ENCODE measurements at places on chromosomes 12 and 14.
A peak's percentile ranks its signal among the peaks of the same experiment; 100 is the strongest.

DNA sequence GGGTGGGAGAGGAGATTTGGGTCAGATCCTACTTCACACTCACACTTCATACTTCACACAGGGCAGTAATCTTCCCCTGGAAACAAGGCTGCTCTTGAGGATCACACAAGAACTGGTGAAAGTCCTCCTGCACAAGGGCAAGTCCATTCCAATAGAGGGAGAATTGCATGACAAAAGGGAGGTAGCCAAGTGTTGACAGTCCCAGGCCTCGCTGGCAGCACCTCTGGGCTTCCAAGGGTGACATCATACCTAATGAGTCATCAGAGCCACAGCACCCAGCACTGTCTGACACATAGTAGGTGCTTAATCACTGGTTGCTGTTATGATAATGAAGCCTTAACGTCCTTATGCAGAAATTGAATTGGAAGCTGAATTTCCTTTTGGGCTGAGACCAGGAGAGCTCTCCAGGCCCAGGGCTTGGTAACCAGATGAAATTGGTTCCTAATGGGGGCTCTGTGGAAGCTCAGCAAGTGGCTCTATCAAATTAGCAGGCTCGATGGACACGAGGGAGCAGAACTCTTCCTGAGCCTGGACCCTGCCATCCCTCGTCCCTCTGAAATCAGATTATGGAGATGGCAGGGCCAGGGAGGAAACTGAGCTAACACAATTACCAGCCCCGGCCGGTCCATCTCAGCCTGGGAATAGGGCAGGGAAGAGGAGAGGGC lies 58.8 kb upstream of the ACTN1 start:
- no peak for DNase-seq

DNA sequence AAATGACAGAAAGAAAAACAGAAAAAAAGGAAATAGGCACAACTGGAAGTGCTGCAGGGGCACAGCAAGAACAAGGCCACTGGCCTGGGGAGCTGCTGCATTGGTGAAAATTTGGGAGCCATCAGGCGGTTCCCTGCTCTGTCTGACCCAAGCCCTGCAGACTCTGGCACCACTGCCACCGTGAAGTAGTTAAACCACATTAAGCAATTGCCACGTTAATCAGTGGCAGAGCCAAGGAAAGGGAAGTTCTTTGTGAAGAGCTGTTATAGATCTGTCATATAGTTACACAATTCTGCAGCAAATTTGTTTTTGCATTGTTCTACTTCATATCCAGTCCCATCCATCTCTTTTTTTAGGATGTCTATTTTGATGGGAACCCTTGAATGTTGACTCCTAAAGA lies 915.3 kb downstream of the FSCB start:
- no peak for DNase-seq

DNA sequence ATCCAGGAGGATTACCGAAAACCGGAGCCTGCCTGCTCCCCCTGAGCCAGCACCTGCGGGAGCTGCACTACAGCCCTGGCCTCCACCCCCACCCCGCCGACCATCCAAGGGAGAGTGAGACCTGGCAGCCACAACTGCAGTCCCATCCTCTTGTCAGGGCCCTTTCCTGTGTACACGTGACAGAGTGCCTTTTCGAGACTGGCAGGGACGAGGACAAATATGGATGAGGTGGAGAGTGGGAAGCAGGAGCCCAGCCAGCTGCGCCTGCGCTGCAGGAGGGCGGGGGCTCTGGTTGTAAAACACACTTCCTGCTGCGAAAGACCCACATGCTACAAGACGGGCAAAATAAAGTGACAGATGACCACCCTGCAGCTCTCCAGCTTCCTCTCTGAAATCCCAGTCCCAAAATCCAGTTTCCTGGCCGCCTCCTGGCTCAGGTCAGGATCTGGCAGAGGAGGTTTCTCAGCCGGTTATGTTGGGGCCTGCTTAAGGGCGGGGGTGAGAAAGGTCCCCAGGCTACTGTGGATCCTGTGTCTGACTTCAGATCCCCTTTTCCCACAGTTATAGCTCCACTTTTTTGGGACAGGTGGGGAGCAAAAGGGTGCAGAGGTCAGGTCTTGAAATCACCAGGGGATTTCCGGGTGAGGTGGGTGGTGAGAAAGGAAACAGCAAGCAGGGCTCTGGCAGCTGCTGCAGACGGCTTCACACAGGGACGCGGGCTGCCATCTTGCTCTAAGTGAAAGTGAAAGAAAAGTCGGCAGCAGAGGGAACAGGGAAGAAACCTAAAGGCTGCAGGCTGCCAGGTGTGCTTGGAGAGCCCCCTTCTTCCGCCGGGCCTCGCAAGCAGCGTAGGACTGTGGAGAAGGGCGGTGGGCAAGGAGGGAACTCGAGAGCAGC lies at the start of gene TAPBPL:
Gene TAPBPL (plus strand): TSS at position 695 of the 897 bp plus-strand sequence. CDS start 207 bp downstream, outside the sequence.
- DNase-seq, result peak; percentile 91

DNA sequence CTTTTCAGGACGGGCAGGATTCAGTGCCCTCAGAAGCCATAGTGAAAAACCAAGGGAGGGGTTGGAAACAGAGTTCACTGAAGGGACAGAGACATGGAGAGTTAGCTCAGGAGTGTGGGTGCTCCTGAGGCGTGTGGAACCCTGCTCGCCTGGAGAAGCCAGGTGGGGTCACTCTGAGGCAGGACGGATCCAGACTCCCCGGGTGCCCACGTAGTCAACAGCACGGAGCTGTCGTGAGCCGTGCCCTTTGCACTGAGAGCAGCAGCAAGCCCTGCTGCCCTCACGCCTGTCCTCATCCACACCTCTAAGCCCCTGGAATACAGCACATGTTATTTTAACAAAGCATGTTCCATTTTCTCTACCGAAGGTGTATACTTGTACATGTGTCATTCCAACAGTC lies 114.7 kb downstream of the FBXL14 start:
- DNase-seq, result no peak

GRCh38 chr12:26705851-26706250 lies 127.1 kb downstream of the ITPR2 start:
- DNase-seq, result no peak

GRCh38 chr12:74890237-74890599 lies 319.4 kb downstream of the KCNC2 start:
- no peak for DNase-seq

DNA sequence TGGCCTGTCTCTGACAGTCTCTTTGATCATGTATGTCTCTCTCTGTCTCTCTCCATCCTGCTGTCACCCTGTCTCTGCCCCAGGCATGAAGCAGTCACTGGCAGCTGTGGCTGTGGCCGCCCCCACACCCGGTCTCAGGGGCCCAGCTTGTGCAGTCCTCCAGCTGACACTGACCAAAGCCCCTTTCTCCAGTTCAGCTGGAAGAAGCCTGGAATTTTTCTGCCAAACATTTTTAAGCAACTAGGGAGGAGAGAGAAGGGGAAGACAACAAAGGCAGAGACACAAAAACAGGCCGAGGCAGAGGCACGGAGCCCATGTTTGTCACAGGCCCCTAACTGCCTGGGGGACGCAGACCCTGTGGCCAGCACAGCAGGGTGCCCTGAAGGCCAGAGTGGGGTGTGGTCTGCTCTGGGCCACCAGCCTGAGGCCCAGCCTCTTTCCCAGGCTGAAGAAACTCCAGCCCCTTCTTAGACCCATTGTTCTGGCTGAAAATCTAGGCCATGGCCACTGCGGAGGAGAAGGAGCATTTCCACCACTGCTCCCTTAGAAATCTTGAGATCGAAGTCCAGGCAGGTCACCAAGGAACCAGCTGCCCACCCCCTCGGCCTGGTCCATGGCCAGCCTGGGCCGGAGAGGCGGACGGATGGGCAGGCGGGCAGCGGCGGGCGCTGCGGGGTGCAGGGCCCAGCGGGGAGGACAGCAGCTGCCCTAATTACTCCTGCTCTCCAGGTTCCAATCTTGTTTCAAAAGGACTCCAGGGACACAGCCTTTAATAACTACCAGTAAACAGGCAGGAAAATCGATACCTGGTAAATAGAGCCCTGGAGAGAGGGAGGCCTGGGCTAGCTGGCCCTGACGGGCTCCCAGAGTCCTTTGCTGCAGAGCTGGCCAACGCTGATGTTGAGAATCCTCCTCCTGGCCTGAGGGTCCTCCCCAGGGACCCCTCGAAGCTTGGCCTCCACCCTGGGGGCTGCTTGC lies 14.9 kb downstream of the DTX1 start:
- DNase-seq, result no peak

DNA sequence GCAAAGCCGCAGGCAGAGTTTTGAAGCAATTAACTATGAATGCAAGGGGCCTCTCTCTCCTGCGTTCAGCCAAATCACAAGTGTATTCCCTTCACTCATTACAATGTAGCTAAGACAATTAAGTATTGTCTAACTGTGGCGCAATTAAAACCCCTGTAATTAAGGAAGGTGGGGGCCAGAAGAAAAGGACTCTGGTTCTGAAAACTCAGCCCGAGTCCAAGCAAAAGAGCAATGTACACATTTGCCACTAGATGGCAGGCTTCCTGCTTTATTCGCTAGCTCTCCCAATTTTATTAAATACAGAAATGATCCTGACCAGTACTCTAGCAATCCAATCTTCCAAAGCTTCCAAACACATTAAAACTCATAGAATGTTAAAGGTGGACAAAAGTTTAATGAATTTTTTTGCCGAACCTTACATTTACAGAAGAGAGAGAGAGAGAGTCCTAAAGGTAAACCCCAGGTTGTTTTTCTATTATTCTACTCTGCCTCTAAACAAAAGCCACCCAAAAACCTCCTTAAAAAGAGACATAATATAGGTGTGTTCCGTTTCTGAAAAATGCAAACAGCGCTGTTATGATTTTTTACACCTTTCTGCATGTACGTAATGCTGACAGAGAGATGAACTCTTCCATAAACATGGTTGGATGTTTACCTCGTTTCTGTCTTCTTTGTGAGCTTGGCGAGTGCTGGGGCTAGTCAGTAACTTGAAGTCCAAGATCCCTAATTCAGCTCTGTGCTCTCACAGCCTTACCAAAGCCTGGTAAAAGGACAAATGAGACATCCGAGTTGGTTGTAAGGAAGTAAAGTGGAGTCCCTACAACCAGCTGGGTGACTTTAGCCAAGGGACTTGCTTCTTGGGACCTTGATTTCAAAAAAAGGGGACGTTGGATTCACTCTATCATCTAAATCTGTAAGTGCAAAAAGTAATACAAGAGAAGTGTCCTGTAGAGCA lies 50.9 kb upstream of the VASH1 start:
- DNase-seq, result no peak

- DNase-seq, result no peak
These were observed 64.7 kb downstream of the AVPR1A start for GRCh38 chr12:63086149-63086915.

DNA sequence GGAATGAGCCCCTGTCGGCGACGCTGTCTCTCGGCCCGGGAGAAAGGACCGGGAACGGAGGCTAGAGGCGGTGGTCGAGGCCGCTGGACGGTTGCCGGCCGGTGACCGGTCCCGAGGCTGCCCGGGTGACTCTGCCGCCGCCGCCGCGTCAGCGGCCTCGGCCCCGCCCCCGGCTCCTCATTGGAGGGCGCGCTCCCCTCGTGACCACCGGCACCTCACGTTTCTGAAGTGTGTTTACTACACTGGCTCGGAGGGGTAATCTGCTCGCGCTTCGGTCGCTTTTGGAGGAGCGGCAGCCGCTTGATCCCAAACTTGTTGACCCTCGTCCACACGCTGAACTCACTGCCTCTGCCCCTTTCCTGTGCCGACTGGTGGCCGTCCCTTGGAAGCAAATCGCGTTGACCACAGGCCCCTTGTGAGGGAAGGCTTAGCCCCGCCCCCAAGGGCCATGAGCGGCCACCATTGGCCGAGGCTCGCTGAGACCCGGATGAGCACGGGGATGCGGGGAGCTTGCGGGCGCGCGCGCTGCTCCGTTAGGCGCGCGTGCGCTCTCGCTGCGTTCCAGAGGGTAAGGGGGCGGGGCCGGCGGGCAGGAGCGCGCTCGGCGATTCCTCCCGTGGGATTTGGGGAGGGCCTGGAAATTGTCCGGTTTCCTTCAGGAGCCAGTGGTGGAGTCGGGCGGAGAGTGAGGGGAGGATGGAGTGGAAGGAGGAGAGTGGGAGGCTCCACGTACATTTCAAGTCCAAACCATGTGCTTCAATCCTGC lies at the start of gene CRY1:
Gene CRY1 (minus strand): TSS at position 133 of the 766 bp plus-strand sequence. CDS start 588 bp downstream, outside the sequence.
- peak; percentile 96 for DNase-seq

GRCh38 chr12:26434299-26435068 lies 239.1 kb downstream of the SSPN start:
- no peak for DNase-seq

- DNase-seq, result no peak
These were observed 150.6 kb downstream of the ADCK1 start for GRCh38 chr14:77950371-77951063.

GRCh38 chr14:61439779-61440418 lies 118.5 kb downstream of the PRKCH start:
- no peak for DNase-seq

- DNase-seq, result no peak
These were observed 61.4 kb downstream of the KICS2 start for GRCh38 chr12:64160711-64161060.

DNA sequence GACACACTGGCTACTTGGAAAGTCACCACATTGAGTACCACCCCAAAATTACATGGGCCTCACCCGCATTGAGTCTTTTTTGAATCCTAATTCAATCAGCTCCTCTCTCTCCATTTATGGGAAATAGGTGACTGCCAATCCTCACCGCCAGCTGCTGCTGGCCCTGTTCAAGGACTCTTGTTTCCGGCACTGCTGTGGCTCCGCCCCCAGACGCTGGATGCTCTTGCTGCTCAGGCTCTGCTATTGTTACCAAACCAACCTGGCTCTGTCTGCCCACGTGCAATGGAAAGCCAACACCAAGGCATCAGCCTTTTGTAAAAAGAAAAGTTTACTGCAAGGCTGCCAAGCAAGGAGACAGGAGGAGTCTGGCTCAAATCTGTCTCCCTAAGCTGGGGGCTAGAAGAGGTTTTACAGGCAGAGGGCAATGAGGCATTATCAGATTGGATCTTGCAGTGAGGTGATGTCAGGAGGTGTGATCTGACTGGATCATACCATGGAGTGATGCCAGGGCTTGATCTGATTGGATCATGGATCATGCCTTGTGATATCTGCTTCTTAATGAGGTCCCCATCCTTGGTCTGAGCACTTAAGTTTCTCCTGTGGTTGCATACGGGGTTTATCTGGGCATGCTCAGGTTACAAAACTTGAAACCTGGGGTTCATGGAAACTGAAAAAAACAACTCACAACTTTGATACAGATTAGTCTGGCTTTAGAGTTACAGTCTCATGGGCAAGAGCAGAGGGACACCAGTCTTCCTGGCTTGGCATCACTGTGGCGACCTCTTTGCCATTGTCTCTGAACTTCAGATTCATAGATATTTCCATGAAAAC lies 117.1 kb upstream of the SLC35F4 start:
- DNase-seq, result no peak

- DNase-seq, result no peak
These were observed 393.2 kb downstream of the BCAT1 start for GRCh38 chr12:24555730-24556129.

DNA sequence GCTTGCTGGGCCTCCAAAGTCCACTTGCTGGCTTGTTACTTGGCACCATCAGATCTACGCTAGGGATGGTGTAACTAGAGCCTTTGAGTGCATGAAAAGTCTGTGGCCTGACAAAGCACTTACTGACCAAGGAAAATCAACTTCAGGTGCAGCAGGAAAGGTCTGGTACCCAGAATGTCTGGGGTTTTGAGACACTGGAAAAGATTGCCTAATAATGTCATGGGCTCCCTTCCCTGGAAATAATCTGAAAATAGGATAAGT lies 106.7 kb downstream of the ZFP36L1 start:
- no peak for DNase-seq

- no peak for DNase-seq
These were observed 54.0 kb downstream of the ZNF664 start for GRCh38 chr12:124026755-124027745.
